ENCODE measurements at places on chromosomes 7 and 10.

- DNase-seq = no peak
Measured at GRCh38 chr7:86050918-86051317, 592.8 kb upstream of the GRM3 start.

- no peak for DNase-seq
Measured at GRCh38 chr10:88728107-88728763, 22.2 kb downstream of the LIPK start.

GRCh38 chr7:146355216-146355615 is 238.6 kb downstream of the CNTNAP2 start:
- DNase-seq = no peak

- DNase-seq = no peak
Measured at GRCh38 chr7:111855161-111855841, 293.0 kb upstream of the IMMP2L start.

DNA sequence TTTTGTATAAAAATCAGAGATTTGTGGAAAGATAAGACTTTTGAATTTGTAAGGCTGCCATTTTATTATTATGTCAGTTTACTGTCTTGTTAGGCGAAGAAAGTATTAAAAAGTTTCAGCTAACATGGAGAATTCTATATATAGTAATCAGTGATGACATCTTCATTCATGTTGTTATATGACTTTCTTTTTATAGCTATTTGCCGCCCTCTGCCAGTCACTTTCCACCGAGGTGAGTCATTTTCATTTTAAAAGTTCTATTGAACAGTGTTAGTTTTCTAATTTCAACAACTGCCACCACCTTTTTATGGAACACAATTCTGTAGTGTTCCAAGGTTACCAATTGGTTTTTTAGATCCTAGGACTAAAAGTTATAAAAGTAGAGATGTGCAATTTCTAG is 11.8 kb downstream of the CUTC start:
- no peak for DNase-seq

DNA sequence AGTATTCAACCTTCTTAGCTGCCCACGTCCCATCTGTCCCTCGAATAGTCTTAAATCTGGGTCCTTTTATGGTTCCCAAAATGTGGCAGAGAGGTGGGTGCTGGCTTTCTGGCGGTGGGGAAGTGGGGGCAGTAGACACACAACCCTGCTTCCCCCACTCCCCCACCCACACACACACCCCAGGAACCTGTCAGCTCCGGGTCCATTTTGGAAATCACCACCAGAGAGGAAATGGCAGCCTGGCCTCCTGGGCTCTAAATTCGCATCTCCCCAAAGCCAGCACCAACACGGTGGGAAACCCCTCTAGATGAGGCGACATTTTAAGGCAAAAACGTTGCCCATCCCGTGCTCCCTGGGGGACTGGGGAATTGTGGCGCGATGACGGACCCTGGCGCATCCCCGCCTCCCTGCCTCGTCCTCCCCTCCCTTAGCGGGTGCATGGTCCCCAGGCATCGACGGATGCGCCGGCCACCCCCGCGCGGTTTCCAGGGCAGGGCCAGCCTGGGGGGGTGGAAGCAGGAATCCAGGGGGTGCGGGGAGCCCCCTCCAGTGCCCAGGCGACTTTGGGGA is 702 bp downstream of the TMEM130 start:
- DNase-seq = no peak

DNA sequence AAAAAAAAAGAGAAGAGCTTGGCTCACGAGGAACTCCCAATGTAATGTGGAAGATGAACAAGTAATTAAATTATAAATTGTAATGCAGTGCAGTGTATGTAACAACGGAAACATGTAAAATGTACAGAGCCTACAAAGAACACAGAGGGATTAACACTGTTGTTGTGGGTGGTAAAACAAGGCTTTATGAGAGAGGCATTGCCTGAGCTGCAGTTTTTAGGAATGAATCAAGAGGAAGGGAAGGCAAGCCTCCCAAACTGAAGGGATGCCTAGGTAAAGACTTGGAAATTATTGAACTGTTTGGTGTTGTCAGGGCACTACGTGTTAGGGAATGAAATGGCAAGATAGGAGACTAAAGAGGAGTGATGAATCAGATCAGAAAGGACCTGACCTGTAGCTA is 213.7 kb downstream of the HTR7 start:
- DNase-seq = no peak

- DNase-seq = no peak
Measured at GRCh38 chr7:31068006-31068675, 16.0 kb downstream of the ADCYAP1R1 start.

- DNase-seq = no peak
Measured at GRCh38 chr10:127194599-127194998, 1.8 kb downstream of the INSYN2A start.

DNA sequence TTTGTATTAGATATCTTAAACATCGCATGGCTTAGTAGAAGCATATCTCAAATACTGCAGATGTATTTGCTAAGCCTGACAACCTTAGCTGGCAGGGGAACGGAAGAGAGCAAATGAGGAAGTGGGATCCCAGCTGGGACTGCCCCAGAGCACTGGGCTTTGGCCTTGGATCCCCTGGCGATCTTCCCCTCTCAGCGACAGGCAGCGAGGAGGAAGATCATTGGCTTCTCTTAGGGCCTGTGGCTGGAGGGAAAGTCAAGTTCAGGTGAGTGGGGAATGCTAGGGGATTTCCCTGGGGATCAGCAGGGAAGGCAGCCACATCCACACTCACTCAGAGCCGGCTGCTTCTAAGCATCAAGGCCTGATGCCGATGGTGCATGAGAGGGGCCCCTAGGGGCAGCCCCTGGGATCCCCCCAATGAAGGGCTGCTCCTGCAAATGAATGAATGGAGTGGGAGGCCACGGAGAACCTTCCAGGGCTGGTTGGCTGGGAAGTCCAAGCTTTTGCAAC is 42.0 kb downstream of the LYZL2 start:
- DNase-seq = no peak

DNA sequence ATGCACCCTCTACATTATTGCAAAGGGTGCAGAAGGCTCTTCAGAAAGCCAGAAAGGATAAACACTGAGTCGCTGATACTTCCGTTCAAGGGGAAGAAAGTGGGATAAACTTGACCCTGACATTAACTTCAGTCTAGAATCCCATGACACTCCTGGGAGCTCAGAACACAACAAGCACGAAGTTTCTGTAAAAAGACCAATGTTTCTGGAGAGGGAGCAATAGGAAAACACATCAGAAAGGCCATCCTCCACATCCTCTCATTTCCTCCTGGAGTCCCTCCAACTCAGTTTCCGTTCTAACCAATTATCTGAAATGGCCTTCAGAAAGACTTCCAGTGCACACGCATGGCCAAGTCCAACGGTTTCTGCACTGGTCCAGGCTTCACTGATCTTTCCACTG is 113.5 kb downstream of the SORBS1 start:
- no peak for DNase-seq

DNA sequence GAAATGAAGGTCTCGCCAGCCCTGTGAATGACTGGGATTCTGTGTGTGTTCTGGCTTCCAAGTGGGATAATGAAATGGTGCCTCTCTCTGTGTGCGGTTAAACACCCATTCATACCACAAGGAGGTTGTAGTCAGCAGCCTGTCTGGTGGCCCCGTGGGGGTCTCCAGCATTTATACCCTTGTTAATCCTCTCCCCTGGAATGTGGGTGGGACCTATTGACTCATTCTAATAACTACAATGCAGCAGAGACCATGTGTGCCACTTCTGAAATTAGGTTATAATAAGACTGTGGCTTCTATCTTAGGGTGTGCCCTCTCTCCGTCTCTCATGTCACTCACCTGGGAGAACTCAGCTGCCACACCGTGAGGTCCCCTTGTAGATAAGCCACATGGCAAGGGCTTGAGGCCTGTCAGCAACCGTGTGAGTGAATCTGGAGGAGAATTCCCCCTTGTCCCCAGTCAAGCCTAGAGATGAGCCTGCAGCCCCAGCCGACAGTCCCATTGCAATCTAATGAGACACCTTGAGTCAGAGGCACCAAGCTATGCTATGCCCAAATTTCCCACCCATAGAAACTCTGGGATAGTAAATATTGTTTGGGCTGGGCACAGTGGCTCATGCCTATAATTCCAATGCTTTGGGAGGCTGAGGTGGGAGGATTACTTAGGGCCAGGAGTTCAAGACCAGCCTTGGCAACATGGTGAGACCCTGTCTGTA is 106.8 kb downstream of the GALNT17 start:
- DNase-seq = no peak

DNA sequence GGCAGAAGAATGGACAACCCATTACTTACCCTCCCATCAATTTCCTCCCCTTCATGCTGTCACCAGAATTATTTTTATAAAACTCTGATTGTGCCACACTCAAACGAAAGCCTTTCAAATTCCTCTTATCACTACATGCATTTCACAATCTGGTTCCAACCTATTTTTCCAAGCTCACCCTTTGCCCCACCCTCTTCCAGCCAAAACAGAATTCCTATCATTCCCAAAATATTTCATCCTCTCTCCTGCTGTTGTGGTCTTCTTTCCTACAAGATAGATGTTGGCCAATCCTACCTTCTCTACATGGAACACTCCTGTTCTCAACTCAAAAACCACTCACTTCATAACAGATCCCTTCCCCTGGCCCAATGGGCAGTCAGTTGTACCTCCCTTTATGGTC is 111.5 kb downstream of the ELAPOR2 start:
- DNase-seq = no peak

DNA sequence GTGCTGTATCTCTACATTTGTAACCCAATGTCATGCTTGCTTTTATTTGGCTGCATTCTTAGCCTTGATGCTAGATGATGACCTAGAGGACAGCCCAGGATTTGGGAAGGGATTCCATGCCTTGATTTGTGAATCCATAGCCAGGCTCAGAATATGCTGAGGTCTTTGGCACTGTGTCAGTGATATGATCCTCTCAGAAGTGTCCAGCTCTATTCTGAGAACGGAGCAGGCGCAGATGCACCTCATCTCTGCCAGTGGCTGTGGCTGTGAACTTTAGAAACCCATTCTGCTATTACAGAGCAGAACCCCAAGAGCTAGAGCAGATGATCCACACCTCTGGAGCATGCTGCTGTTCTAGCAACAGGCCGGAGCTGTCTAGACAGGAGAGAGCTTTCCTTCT is 212.8 kb downstream of the TRIL start:
- DNase-seq = no peak

GRCh38 chr10:70053841-70054288 is 1.2 kb downstream of the MACROH2A2 start:
- no peak for DNase-seq

DNA sequence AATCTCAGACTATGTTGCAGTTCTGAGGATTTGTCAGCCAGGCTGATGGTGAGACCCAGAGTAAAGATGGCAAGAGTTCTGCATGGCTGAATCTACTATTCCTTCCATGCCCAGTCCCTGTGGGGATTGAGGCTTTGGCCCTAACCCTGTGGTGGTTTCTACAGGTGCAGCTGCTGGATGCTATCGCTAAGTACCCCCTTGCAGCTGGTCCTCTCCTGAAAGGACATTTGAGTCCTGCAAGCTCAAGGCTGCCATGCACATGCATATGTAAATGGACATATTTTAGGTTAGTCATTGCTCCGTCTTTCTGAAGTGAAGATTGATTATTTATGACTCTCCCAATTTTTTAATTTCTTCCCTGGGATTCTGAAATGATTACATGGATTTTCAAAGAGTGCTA is 1122.2 kb upstream of the CELF2 start:
- no peak for DNase-seq

GRCh38 chr7:47584536-47584895 is 2.6 kb upstream of the TNS3 start:
- no peak for DNase-seq

GRCh38 chr7:158317238-158318205 is 270.1 kb downstream of the PTPRN2 start:
- no peak for DNase-seq

- no peak for DNase-seq
Measured at GRCh38 chr10:74488907-74489306, 337.5 kb upstream of the KAT6B start.

GRCh38 chr10:73480158-73480557 is 15.7 kb downstream of the PPP3CB start:
- DNase-seq = no peak

- no peak for DNase-seq
Measured at GRCh38 chr7:129529643-129530042, 27.3 kb downstream of the SMKR1 start.

DNA sequence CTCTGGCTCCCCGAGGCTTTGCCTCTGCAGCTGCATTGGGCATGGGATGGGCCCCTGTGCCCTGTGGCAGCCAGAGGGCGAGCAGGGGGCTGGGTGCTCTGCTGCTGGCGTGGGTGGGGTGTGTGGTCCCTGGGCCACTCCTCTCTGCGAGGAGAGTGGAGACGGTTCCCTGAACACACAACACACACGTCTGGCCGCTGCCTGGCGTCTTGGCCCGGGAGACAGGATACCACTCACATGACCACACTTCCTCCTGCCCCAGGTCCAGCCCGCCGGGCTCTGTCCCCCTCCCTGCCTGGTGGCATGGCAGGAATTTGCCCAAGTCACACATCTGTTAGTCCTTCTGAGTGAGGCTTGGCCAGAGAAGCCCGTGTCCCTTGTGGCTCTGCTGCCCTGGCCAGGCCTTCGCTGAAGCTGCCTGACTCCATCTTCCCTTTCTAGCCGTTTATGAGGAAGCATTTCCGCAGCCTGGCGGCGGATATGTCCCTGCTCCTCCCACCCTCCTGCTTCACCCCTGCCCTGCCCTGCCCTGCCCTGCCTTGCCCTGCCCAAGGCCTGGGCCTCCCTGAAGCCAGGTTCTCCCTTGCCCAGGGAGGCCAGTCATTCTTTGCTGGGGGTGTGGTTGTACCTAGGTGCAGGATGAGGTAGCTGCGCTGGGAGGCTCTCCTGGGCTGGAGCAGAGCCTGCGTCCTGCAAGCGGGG is 3.0 kb downstream of the BRI3 start:
- DNase-seq = no peak

DNA sequence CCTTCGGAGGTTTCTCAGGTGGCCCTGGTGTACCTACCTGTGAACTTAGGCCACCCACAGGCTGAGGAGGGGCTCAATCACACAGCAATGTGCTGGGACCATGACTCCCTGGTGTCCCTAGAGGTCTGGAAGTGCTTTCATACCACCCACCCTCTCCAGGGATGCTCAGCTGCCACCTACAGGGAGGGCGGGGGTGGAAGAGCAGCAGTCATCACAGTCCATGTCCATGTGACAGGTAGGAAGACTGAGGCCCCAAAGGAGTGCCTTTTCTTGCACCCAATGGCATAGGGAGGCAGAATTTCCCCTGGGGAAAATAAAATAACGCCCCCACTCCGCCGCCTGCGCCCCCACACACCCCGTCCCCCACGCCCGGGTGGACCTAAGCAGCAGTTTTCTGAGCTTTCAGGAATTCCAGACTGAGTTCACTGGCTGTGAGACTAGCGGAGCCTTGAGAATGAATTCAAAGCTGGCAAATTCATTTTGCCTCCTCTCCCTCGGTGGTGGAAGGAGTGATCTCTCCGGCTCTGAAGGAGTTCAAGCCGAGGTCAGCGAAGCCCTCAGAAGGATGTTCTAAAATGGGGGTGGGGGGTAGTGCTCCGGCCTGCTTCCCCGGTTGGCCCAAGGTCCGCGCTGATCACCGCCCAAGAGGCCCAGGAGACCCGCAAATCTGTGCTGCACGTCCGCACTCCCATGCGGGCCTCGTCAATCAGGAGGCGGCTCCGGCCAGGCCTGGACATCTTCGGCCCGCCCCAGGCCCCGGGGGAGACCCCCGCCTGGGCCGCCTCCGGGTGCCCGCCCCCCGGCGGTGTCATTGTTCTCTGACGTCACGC is 2.1 kb upstream of the ZMIZ1 start:
- DNase-seq = no peak
